ENCODE measurements at places on chromosomes 16 and 17.

- DNase-seq = peak; percentile 55
Observed at GRCh38 chr16:12819126-12820117, 15.7 kb upstream of the CPPED1 start.

DNA sequence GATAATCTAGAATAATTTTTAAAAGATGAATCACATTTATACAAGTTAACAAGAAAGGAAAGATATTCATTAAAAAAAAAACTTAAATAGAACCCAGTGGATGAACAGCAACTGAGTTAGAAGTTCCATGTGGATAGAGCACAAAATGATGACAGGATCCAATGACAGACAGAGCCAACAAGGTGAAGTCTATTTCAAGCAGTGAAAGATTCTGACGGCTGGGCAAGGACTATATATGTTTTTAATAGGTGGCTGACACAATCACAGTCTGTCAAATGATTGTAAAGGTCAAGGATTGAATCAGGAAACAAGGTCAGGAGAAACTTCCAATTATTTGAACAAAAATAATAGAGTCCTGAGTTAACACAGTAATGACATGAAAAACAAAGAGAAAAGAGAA lies 1460.0 kb upstream of the CDH8 start:
- no peak for DNase-seq

DNA sequence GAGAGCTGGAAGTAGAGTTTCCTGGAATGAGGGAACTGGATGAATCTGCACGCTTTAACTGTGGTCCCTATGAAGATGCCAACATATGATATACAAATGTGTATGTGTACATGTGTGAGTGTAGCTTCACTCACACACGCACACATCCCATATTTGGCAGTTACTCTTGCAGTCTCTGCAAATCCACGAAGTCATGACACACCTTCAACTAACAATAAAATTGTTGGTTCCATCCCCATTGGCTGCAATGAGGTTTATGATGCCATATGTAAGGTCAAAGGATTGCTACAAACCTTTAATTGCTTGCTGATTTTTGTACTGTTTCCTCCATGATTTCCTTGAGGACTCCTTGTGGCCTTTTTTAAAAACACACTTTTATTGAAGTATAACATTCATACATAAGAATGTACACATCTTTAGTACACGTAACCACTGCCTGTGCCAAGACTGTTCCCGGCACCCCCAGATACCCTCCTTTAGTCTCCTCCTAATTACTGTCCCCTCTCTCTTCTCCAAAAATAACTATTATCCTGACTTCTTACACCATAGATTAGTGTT lies 22.0 kb downstream of the MYO1D start:
- DNase-seq = no peak

GRCh38 chr17:29167393-29168078 lies 12.7 kb downstream of the MYO18A start:
- no peak for DNase-seq

- no peak for DNase-seq
Observed at GRCh38 chr16:56191835-56192634, 746 bp downstream of the GNAO1 start.

DNA sequence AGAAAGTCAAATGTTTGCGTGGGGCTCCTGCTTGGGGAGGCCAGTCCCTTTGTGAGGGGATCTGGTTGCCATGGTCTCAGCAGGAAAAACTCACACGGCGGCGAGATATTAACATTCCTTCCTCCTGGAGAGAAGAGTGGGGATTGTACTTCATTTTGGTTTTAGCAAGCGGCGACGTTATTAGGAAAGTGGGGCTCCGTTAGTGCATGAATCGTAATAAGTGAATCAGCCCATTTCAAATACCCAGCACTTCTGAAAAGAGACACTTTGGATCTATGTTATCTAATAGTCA lies 41.6 kb upstream of the METRNL start:
- DNase-seq = no peak

Measured in activated effector memory CD4-positive, alpha-beta T cell treated with Interleukin-2 at 50 U/mL for 16 hours (primary cell).